AML-193 (cell line): ENCODE measurements at places on chromosomes 3 and 15.

DNA sequence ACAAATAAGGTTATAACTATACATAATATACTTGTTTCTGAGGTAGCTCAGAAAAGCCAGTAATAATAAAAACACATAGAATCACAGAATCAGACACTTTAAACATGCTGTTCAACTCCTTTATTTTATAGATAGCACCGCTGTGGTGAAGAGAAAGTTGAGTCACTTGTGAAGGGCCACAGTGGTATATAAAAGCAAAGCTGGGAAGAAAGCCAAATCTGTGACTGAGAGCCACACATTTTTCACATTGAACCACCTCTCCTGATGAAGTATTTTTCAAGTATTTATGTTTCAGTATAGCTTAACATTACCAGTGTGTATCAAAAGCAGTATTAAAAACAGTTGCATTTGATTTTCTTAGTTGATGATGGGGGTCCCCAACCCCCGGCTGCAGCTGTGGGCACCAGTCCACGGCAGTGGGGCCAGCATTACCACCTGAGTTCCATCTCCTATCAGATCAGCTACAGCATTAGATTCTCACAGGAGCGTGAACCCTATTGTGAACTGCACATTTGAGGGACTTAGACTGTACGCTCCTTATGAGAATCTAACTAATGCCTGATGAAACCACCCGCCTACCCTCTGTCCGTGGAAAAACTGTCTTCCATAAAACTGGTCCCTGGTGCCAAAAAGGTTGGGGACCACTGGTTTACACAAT, 46.2 kb downstream of the TBL1XR1 start:
- no peak for DNase-seq

DNA sequence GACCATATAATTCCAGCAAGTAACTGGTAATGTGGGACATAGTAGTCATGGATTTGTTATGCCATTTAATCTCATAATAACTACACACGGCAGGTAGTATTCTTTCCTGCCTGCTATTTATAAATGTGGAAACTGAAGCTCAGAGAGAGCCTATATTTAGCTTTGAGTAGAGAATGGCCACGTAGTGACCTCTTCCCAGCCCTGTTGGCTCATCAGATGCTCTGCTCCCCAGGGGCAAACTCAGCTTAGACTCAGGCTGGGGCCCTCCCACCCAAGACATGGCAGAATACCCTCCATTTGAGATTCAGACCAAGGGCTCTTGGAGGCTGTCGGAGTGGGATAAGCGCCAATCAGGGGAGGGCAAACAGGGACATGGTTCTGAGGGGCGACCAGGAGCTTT, 17.3 kb upstream of the HDAC11 start:
- no peak for DNase-seq

- DNase-seq: peak; percentile 51
Measured at GRCh38 chr3:159263750-159264553, 462.1 kb downstream of the MFSD1 start.

GRCh38 chr3:8800016-8800415, 30.6 kb upstream of the OXTR start:
- DNase-seq: no peak

GRCh38 chr15:89155656-89156055, 65.7 kb downstream of the RLBP1 start:
- DNase-seq: no peak

DNA sequence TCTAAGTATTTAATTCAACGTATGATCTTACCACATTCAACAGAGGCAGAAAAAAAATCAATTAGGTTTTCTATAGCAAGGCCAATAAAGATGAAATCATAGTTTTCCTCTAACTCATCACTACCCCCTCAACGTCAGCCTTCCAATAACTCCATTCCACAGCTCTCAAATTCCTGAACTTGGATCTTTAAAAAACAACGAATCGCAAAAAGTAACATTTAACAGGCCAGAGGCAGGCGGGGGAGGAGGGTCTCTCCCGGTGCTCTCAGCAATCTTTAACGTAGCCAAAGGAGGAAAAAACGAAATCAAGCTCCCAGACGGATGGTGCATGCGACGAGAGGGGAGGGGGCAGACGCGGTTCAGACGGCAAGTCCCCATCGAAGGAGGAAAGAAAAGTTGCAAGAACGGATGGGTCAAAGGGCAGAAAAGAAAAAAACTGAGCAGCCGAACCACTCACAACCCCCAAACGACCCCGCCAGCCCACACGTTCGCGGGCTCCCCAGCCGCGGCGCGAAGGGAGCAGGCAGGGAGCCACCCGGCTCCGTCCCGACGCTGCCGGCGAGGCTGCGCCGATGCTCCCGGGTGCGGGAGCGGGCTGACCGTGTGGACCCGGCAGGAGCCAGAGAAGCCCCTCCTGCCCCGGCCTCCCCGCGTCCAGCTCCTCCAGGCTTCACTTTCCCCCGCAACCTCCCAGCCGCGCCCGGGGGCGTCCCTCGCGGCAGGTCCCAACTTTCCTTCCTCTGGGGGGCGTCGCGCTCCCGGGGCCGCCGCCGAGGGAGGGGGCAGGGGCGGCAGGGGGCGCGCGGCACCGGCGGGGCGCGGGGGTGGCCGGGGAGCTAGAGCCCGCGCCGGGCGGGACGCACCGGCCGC, 703 bp downstream of the PEAK1 start:
- no peak for DNase-seq
